ENCODE measurements at places on chromosomes 16 and 17.

DNA sequence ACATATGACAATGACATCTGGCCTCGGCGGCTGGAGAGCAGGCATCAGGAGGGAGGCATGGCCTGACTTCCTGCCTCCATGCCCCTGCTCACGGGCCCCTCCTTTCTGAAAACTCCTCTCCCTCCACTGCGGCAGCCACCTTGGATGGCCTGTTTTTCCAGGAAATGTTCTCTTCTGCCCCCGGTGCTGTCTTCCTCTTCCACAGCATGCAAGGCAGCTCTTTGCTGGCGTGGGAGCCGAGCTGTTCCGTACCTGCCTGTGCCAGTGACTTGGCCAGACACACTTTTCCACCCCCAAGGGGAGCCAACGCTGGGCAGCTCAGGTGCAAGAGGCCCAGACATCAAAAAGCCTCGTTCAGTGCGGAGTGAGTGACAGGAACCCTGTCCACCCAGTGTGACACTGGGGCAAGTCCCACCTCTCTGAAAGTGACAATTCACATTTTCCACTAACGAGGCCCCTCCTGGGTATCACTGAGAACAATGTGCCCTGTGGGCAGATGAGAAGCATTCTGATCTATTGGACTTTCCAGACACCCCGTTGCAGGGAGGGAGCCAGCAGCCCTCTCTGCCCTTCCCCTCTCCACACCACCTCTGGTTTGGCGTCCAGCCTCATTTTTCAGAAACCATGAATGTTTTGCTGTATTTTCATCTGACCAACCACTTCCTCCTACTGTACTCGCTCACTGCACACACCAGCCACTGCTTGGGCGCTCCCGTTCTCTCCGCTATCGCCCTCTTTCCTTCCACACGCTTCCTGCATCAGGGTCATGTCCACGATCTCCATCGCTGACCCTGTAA, 31.2 kb downstream of the NSMCE1 start:
- peak; percentile 70 for DNase-seq

GRCh38 chr17:17236295-17237025, 508 bp downstream of the FLCN start:
- no peak for DNase-seq

DNA sequence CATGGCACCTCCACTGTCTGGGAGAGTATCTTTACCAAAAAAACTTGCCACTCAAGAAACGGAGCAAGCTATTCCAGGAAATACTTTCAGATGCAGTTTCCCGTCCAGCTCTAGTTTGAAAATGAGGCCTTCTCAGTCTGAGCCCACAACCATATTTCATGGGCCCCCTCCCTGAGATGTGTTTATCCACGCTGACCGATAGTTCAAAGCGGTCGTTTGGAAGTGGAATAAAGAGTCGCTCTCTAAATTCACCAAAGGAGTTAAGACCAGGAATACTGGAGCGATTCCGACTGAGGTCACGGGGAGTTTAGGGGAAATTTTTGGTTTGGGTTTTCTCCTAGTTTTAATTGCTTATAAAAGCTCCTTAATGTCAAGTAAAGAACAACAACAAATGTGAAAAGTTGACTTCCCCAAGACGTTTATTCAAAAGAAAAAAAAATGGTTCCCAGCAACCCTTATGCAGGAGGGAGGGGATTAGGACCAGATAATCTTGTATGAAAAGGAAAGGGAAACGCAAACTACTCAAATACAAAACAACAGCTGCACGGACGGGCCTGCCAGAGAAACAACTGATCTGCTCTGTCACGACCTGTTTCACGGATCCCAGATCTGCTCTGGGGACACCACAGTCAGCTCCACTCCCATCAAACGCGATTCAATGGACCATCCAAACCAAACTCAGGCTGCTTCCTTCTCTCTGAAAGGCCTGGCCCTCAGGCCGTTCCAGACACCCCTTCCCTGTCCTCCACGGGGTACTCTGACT, 77.1 kb downstream of the MRM3 start:
- no peak for DNase-seq

- DNase-seq = no peak
These were observed 269.6 kb upstream of the RPL38 start for GRCh38 chr17:73933871-73934270.

- no peak for DNase-seq
These were observed 155.8 kb upstream of the NETO2 start for GRCh38 chr16:47299587-47299986.

DNA sequence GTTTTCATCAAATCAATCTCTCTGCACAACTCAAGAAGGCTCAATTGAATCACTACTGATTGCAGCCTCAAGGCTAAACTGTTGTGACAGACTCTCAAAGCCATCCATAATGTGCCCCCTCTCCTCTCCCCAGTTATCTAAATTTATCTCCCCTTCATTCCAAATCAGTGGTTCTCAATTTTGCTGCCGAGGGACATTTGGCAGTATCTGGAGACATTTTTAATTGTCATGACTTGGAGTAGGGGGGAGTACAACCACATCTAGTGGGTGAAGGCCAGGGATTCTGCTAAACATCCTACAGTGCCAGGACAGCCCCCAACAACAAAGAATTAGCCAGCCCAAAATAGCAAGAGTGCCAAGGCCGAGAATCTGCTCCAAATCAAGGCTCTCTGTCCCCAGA, 9.1 kb downstream of the USP31 start:
- DNase-seq = no peak

DNA sequence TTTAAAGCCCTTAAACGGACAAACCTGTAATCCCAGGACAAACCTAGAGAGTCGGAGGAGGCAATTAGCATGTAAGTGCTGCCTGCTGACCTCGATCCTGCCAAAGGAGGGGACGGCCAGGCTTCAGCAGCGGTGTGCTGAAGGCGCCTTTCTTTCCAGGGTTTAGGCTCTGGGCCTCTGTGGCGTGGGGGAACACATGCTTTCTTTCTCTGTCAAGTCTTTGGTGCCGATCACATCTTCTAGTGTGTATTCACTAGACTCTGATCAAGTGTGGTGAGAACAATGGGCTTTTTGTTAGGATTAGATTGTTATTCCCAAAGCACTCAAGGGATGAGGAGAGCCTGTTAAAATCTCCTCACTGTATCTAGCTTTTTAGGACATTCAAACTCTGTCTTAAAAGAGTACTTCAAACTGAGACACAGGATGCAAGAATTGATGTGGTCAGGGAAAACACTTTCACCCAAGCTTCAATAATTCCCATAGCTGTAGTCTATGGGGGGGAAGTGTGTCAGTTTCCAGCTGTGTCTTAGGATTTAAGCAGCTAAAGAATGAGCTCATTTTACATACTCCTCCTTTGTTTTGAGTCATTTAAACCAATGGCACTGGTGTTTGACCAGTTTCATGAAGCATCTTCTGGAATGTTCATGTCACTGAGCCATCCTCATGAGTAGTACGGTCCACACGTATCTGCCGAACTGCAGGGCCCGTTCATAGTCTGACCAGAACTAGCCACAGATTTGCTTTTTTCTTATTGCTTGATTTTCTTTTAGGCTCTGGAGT, 51.2 kb downstream of the RPA1 start:
- no peak for DNase-seq

GRCh38 chr16:62280506-62280905, 244.3 kb upstream of the CDH8 start:
- DNase-seq = no peak

GRCh38 chr17:4256952-4257351, 6.8 kb downstream of the ANKFY1 start:
- DNase-seq = no peak

GRCh38 chr17:2909175-2909845, 113.1 kb downstream of the RAP1GAP2 start:
- DNase-seq = no peak

GRCh38 chr17:57256708-57257112, 387 bp downstream of the MSI2 start:
- peak; percentile 13 for DNase-seq

DNA sequence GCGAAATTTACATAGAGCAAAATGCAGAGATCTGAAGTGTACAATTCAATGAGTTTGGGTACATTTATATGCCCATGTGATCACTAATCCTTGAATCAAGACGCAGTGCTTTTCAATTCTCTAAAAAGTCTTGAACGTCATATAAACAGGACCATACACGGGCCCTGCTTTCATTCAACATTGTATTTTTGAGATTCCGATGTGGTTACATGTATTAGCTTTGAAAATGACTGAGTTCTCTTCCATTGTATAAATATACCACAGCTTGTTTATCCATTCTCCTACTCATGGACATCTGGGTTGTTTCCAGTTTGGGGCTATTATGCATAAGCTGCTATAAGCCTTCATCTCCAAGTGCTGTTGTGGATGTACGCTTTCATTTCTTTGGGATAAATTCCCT, 45.5 kb downstream of the ZCCHC14 start:
- DNase-seq = no peak

DNA sequence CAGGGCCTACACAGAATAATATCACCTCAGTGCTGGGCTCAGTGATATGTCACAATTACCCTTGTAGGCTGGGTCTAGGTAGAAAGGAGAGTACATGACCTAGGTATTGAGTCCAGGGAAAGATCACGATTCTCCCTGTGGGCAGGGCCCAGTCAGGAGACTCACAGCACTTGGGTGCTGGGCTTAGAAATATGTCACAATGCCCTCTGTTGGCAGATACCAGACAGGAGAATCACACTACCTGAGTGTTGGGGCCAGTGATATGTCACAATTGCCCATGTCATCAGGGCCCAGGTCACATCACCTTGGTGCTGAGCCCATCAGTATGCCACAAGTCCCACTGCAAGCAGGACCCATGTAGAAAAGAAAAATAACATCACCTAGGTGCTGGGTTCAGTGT, 2105.5 kb downstream of the TP53TG3F start:
- DNase-seq = no peak

- DNase-seq = no peak
These were observed 1.8 kb downstream of the USP7 start for GRCh38 chr16:8961811-8962390.

DNA sequence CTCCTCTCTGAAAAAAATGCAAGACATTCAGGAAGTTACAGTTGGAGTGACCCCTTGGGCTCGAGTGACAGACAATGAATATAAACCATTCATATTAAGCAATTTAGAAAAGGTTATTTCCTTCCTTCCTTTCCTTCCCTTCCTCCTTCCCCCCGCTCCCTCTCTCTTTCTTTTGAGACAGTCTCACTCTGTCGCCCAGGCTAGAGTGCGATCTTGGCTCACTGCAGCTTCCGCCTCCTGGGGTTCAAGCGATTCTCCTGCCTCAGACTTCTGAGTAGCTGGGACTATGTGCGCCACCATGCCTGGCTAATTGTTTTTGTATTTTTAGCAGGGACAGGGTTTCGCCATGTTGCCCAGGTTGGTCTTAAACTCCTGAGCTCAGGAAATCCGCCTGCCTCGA, 13.2 kb downstream of the PSMD12 start:
- DNase-seq = no peak

DNA sequence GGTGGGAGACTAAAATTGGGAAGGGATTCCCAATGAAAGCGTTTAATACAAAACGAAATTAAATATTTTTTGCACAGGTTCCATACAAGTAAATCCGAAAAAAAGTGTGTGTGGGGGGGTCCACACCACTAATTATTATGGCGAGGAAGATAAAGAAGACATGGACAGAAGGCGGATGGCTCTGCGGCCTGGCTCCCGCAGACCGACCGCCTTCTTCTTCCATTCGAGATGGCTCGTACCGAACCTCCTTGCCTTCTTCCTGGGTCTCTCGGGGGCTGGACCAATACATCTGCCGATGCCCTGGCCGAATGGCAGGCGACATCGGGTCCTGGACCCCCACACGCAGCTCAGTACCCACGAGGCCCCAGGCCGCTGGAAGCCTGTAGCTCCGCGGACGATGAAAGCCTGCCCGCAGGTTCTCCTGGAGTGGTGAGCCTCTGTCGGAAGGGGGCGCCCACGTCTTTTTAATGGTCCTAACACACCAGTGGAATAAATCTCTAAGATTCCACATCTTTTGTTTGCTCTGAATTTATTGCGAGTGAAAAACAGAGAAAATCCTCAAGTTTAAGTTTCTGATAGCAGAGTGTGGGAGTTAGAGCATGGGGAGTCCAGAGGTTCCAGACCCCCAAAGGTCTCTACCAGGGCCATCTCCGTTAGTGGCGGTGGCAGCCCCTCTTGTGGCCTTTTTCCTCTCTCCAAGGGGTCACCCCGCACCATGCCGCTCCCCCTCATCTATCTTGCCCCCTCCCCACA, 1.4 kb downstream of the PRAC2 start:
- DNase-seq = peak; percentile 55

DNA sequence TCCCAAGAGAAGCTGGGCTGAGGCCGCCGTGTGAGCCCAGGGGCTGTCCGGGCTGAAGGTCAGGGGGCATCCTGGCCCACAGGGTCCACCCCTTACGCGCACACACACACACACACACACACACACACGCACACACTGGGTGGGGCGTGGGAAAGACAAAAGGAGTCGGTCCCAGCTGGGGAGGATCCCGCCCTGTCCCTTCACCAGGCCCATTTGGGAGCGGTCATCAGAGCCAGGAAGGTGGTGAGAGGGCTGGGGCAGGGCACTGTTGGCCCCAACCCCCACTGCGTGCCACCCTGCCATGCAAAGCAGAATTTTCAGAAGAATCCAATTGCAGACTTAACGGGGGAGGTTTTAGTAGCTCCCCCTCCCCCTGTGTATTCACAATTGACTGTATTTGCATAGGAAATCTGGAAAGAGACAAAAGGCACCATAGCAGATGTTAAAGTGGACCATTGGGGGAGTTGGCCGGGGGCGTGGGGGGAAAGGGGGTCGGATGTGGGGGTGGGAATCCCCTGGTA, 11.3 kb upstream of the CD300A start:
- DNase-seq = no peak

- no peak for DNase-seq
These were observed 15.6 kb downstream of the WSCD1 start for GRCh38 chr17:6085812-6086211.

GRCh38 chr16:364595-365491, 5.5 kb downstream of the MRPL28 start:
- DNase-seq = no peak

DNA sequence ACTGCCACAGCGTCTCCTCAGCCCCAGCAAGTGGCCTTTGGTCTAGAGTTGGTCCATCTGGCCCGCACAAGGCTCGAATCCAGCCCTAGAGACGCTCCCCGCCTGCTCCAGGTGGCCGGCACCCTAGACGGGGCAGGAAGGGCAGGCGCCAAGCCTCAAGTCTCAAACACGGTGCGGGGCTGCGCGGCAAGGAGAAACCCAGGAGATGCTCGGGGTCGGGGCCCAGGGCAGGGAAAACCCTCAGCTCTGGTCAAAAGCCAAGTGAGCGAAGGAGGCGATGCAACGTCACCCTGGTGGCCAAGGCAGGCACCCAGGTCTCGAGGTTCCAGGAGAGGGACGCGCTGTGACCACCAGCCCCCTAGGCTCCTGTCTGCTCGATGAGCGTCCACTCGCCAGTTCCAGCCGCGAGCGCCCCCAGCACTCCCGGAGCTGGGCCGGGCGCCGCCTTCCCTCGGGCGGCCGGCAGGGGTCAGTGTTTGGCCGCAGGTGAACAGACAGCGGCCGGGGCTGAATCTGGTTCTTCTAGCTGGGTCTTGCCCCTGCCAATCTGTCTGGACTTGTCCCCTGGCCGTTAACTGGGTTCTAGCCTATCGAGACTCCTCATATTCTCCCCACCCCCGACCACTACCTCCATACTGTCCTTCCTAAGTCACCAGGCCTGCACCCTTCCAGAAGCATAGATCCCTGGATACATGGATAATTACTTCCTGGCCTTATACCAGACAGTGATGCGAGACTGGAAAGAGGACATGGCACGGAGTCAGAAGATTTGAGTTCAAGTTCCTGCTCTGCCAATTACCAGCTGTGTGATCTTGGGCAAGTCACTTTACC, 44.0 kb downstream of the PRAC1 start:
- DNase-seq = peak; percentile 42
